ENCODE measurements at places on chromosomes 12 and 14.

DNA sequence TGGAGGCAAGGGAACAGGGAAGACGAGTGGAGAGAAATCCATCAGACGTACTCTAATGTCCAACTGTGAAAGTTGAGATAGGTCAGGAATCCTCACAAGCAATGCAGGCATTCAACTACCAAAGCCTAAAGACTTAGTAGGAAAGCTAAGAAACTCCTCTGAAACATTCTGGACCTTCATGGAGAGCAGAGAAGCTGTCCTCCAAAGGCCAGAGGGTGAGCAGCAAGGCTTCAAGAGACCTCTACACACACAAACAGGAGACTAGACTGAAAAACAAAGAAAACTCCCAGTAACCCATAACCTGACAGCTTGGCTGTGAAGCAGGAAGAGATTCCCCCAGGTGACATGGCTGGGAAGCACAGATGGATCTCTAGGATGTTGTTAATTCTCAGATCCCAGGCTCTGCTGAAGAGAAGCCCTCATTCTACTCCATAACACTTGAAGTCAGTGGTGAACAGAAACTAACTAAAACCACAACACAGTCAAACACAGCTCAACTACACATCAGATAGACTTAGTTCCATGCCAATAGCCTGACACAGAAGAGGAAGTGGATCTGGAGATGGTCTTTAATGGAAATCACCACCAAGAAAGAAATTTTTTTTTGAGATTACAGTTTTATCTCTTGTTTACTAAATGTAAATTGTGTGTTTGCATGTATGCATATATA is 23.2 kb upstream of the LYZ start:
- no peak for DNase-seq

DNA sequence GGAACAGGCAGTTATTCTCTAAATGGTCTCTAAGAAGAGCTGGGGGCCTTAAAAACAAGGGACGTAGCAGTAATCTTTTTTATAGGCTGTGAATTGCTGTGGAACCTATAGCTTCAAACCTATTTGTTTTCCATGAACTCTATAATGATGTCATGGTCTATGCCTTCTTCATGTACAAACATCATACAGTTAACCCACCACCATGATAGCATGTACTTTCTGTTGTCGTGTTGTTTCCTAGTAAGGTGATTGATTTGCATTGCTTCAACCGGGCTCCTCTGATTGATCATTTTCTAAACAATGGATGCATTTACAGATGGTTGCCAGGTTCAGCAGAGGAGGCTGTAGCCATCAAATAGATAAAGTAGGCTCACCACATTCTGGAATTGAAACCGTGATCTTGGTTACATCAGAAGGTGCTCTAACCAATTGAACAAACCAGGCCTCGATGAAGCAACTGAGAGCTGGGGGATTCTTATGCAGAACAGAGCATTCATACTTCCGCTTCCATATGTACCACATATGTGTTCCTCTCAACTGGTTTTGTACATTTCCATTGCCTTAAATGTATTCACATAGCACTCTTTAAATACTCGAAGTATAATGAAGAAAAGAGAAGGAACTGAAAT is 25.6 kb upstream of the PCNX1 start:
- no peak for DNase-seq

GRCh38 chr14:97978341-97978740 is 1181.2 kb downstream of the VRK1 start:
- DNase-seq: peak; percentile 80

- peak; percentile 23 for DNase-seq
These were observed 77.5 kb downstream of the PHLDA1 start for GRCh38 chr12:75954041-75954440.

DNA sequence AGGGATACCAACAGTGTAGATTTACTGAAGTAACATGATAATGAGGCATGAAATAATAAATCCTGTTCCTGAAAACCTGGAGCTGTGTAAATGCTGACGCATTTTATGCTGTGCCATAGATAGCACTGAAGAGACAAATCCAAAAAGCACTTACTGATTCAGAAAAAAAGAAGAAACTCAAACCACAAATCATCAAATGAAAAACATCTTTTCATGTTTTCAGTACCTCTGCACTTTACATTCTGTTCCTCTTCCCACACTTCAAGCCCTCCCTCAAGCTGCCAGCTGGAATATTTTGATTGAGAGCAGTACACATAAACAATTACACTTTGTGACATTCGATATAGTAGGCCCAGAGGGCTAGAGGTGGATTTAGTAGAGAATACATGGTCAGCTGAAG is 362.3 kb downstream of the NAV3 start:
- DNase-seq: no peak

DNA sequence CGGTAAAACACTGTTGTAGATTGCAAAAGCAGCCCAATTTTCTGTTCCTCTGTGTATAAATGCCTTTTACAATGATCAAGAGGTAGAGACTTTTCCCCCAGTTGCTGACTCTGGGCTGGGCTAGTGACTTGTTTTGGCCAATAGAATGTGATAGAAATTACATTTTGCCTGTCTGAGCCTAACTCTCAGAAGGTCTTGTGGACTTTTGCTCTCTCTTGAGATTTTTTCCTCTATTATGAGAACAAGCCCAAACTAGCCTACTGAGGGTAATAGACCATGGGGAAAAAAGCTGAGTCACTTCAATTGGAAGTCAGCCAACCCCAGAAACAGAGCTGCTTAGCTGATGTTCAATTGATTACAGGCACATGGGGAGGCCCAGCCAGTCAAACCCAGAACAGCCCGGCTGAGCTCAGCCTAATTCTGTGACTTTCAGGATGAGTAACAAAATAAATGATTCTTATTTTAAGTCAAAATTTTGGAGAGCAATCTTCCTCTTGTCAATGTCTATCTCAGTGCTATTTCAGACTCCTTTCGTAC is 61.4 kb downstream of the MYF5 start:
- peak; percentile 65 for DNase-seq

DNA sequence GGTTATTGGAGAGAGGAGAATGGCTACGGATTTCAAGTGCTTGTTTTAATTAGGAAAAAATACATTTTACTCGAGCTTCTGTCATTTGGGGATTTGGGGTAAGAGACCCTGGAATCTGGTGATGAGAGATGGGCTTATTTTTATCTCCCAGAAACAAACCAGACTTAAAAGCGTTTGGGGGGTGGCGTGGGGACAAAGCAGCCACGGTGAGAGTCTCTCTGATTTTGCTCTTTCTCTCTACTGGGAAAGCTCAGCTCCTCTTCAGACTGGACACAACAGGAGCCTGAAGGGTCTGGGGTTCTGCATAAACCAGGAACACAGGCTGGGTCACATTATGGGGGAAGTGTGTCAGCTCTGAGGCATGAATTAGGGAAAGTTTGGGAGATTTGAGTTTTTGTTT is 3.8 kb downstream of the VSX2 start:
- DNase-seq: no peak

DNA sequence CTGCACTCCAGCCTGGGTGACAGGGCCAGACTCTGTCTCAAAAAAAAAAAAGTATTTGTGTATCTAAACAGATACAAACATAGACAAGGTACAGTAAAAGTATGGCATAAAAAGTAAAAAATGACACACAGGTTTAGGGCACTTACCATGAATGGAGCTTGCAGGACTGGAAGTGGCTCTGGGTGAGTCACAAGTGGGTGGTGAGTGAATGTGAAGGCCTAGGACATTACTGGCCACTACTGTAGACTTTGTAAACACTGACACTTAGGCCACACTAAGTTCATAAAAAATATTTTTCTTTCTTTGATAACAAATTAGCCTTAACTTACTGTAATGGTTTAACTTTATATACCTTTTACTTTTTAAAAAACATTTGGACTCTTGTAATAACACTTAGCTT is 38.0 kb upstream of the EIF5 start:
- no peak for DNase-seq
